Activated CD4-positive, alpha-beta T cell treated with anti-CD3 and anti-CD28 coated beads, Interleukin-2, amount 50 U/mL, for 16 hours (primary cell): ENCODE measurements at places on chromosomes 16 and 17.

DNA sequence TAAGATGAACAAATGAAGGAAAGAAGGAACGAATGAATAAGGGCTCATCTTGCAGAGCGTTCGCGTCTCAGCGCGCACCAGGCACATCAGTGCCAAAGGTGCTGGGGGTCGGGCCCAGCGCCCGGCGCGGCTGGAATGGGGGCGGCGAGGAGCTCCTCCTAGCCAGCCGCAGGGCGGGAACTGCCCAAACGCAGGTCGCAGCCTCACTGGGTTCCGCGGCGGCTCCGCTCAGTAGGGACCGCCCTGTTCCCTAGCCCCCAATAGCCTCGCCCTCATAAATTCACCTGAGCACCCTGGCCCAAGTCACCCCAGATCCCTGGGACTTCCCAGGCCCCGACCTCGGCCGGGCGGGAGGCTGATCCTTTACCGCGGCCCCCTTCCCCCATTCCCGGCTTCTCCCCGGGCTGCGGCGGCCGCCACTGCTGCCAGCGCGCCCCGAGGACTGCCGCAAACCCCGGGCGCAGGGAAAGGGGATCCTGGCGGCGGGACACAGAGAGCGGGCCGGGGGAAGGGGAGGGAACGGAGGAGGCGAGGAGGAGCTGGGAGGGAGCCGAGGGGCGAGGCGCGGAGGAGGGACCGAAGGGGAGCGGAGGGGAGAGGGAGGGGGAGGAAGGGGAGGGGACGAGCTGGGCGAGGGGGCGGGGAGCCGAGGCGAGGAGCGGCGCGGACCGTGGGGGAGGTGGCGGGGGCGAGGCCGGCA, 377 bp upstream of the CRHR1 start:
- DNase-seq: no peak

- no peak for DNase-seq
Measured at GRCh38 chr17:51164911-51165679, 1.1 kb upstream of the NME2 start.

- no peak for DNase-seq
Measured at GRCh38 chr16:81700071-81700779, 78.9 kb upstream of the PLCG2 start.

GRCh38 chr16:626787-627453, 3.9 kb upstream of the WFIKKN1 start:
- DNase-seq: no peak

- no peak for DNase-seq
Measured at GRCh38 chr17:64335486-64335885, 55.2 kb downstream of the PECAM1 start.
